ENCODE measurements at places on chromosomes 3 and 15.

DNA sequence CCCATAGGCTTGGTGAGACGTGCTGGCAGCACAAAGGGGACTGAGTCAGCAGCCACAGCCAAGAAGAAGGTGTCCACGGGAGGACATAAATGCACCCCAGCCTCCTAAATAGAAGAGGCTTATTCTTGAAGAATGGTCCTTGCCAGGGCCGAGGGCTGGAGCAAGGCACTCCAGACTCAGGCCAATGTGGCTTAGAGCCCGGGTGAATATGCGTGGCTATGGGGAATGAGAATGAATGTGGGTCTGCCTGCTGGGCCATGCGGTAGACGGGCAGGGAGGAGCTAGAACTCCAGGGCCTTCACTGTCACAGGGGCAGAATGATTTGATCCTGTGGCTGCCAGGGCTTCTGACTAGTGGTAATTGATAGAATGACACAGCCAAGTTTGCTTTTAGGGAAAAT is 34.0 kb downstream of the DHX30 start:
- no peak for DNase-seq

- DNase-seq, result no peak
These were observed 24.6 kb downstream of the GLDN start for GRCh38 chr15:51366071-51366470.

- DNase-seq, result no peak
These were observed 23.1 kb downstream of the CCDC12 start for GRCh38 chr3:46953234-46954010.

DNA sequence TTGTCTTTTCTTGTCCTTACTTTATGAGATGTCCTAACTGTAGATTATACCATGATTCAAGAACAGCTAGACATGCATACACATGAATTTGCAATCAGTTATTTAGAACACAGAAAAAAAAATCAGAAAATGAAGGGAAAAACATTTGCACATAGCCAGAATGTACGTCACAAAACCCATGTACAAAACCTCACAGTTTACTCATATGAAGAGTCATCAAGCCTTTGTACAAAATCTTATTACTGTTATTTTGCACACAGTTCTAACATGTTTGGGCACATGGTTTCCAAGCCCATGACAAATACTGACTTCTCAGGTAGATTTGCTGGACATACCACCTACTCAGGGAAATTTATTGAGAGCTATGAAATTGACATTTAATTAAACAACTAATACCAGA is 48.2 kb downstream of the MAP3K13 start:
- no peak for DNase-seq

DNA sequence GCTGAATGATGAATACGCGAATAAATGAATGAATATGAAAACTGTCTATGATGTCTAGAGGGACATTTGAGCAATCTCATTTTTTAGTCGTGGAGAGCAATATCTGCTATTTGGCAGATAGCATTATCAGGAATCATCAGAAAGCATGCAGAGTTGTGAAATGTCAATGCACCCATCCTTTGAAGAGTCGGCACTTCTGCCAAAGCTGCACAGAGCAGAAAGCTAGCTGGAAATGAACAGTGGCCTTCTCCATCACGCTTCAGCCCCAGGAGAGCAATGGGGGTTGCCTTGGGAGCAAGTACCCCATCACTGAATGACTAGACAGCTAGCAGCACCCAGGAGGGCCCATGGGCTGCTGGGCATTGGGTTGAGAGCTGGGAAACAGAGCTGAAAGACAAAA is 69.1 kb upstream of the PROK2 start:
- DNase-seq, result no peak

DNA sequence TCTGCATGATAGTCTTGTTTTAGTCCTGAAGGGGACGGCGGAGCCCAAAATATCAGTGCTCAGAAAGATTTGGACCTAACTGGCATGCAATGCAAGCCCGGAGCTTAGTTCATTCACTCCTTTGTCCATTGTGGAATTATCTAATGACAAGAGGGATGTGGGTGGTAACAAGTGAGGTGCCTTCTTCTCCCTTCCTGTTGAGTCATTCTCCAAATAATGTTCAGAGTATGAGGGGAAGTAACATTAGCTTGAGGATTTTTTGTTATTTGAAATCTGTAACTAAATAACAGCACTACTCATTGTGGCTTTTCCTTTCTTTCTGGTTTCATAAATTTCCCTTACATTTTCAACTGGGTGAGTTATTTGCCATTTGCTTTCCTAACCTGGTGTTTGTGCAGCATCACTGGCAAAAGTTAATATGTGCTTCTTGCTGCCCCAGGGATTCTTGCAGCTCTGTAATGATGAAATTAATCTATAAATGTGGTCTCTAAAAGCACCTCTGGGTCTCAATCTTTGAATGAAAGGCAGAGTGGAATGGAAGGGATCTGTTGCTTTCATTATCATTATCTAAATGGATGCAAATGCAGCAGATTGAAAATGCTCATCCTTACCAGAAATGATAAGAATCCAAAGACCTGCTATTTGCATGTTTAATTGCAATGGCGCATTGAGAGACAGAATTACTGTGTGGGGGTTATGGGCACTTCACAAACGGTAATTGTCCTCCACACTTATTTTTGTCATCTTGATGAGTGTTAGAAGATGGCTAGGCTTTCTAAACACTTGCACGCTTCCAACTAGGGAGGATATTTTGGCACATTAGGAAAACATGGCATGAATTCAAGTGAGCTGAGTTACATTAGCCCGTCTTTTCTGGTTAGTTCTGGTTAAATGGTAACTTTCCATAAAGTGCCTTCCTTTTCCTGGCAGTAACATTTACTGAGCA is 89.9 kb upstream of the MITF start:
- DNase-seq, result no peak

GRCh38 chr3:105773291-105773690 is 95.5 kb downstream of the CBLB start:
- no peak for DNase-seq

- no peak for DNase-seq
These were observed 466.6 kb downstream of the RAP2B start for GRCh38 chr3:153628591-153628990.

GRCh38 chr3:117553461-117553860 is 843.9 kb downstream of the TUSC7 start:
- peak; percentile 47 for DNase-seq

- DNase-seq, result peak; percentile 51
These were observed at the start of gene SHC4 for GRCh38 chr15:48963524-48964113. TSS of gene SHC4 (minus strand) at chr15:48963919. CDS start at chr15:48963015, 904 bp downstream.

DNA sequence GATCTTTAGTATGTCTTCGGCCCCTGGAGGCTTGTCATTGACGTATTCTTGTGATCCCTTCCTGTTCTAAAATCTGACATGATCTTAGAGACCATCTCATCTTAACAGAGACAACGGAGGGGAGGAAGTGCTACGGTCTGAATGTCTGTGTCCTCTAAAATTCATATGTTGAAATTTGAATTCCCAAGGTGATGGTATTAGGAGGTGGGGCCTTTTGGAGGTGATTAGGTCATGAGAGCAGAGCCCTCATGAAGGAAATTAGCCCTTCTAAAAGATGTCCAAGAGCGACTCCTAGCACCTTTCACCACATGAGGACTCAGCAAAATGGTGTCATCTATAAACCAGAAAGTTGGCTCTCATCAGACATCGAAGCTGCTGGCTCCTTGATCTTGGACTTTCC is 233.2 kb upstream of the CMC1 start:
- DNase-seq, result no peak

DNA sequence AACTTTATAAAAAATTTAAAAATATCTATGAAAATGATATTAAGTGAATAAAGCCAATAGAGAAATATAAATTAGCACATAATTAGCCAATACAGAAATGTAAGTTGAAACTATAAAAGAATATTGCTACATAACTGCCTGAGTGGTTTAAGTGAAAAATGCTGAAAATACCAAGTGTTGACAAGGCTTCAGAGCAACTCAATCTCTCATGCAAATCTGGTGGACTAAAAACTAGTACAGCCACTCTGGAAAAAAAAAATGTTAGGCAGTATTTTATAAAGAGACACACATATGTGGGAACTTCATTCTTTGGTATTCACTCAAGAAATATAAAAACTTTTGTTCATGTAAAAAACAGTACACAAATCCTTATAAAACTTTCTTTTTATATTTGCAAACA is 833.7 kb upstream of the ROBO1 start:
- DNase-seq, result no peak

- DNase-seq, result no peak
These were observed 33.9 kb upstream of the C15orf39 start for GRCh38 chr15:75167588-75168350.

- no peak for DNase-seq
These were observed 33.1 kb downstream of the RAB11A start for GRCh38 chr15:65902373-65902772.

GRCh38 chr3:107392549-107393165 is 15.4 kb downstream of the CCDC54 start:
- DNase-seq, result peak; percentile 73

- no peak for DNase-seq
These were observed 321.4 kb upstream of the NECTIN3 start for GRCh38 chr3:110750201-110750600.

- no peak for DNase-seq
These were observed 43.0 kb downstream of the RAD54L2 start for GRCh38 chr3:51581524-51581923.

GRCh38 chr15:49706805-49707204 is 86.0 kb downstream of the DTWD1 start:
- no peak for DNase-seq

DNA sequence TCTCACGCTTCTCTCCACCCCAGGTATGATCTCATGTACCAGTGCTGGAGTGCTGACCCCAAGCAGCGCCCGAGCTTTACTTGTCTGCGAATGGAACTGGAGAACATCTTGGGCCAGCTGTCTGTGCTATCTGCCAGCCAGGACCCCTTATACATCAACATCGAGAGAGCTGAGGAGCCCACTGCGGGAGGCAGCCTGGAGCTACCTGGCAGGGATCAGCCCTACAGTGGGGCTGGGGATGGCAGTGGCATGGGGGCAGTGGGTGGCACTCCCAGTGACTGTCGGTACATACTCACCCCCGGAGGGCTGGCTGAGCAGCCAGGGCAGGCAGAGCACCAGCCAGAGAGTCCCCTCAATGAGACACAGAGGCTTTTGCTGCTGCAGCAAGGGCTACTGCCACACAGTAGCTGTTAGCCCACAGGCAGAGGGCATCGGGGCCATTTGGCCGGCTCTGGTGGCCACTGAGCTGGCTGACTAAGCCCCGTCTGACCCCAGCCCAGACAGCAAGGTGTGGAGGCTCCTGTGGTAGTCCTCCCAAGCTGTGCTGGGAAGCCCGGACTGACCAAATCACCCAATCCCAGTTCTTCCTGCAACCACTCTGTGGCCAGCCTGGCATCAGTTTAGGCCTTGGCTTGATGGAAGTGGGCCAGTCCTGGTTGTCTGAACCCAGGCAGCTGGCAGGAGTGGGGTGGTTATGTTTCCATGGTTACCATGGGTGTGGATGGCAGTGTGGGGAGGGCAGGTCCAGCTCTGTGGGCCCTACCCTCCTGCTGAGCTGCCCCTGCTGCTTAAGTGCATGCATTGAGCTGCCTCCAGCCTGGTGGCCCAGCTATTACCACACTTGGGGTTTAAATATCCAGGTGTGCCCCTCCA is 19.1 kb downstream of the TYRO3 start:
- DNase-seq, result no peak

GRCh38 chr3:195717416-195717815 is 3.4 kb upstream of the MUC20 start:
- DNase-seq, result no peak

DNA sequence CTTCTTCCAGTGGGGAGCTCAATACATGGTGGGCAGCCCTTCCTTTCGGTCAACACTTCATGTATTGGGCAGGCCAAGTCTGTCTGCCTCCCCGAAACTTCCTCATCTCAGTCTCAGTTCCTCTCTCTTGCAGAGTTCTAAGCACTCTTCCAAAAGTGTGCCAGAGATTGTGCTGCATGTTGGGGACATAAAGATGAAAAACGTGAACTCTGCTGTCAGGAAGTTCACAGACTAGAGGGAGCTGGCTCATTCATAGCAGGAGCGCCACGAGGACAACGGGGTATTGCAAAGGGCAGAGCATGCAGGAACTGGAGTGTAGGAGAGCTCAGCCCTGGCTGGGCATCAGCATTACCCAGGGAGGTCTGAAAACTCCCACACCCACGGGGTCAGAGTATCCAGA is 15.3 kb upstream of the EPHB3 start:
- no peak for DNase-seq

DNA sequence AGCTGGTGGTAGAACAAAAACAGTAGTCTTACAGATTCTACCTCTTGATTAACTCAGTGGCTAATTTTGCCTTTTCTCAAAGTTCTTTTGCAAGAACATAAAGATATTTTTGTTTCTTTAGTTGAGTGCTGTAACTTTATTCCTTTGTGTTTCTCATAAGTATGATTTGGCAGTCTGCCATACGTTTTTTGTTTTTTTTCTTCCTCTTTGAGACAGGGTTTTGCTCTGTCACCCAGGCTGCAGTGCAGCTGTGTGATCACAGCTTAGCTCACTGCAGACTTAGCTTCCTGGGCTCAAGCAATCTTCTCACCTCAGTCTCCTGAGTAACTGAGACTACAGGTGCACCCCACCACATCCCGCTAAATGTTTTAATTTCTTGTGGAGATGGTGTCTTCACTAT is 22.4 kb downstream of the B3GNT5 start:
- DNase-seq, result peak; percentile 60

- no peak for DNase-seq
These were observed 80.8 kb upstream of the SNTN start for GRCh38 chr3:63571682-63572081.

GRCh38 chr3:107235928-107236315 is 141.3 kb upstream of the CCDC54 start:
- DNase-seq, result peak; percentile 66

- DNase-seq, result no peak
These were observed 11.7 kb downstream of the EDEM1 start for GRCh38 chr3:5198986-5199731.

DNA sequence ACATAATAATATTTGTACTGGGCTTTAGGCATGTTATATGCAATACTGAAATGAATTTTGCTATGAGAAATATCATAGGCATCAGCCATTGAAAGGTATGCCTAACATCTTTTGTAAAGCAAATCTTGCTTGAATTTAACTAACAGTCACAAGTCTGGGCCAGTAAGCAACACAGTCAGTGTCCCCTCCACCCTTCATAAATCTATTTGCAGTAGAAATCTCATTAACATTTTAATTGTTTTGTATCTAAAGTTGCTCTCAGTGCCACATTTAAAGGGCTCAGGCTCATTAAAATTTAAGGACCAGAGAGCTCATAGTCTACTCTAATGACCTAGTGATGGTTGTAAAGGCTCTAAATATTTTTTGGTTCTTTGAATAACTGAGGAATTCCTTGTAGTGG is 167.2 kb upstream of the GOLIM4 start:
- DNase-seq, result no peak

DNA sequence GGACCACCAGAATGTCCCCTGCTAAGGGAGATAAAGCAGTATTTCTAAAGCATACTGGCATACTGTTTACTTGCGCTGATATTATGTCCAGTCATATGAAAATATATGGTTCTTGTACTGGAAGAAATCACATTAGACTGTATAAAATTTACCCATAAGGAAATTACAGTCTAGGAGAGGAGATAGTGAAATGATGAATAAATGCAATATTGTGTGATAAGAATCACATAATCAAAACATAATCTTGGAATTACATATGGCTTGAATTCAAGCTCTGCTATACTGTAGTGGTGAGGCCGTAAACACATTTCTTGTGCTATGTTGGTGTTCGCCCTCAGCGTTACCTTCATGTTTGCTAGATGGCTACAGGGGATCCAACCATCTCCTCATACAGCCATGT is 20.7 kb upstream of the TGFBR2 start:
- DNase-seq, result no peak

GRCh38 chr3:62718011-62718410 is 157.2 kb downstream of the CADPS start:
- no peak for DNase-seq

- peak; percentile 68 for DNase-seq
These were observed 166.3 kb downstream of the VGLL4 start for GRCh38 chr3:11477407-11477911.
